ENCODE measurements at places on chromosomes 13 and 19.

DNA sequence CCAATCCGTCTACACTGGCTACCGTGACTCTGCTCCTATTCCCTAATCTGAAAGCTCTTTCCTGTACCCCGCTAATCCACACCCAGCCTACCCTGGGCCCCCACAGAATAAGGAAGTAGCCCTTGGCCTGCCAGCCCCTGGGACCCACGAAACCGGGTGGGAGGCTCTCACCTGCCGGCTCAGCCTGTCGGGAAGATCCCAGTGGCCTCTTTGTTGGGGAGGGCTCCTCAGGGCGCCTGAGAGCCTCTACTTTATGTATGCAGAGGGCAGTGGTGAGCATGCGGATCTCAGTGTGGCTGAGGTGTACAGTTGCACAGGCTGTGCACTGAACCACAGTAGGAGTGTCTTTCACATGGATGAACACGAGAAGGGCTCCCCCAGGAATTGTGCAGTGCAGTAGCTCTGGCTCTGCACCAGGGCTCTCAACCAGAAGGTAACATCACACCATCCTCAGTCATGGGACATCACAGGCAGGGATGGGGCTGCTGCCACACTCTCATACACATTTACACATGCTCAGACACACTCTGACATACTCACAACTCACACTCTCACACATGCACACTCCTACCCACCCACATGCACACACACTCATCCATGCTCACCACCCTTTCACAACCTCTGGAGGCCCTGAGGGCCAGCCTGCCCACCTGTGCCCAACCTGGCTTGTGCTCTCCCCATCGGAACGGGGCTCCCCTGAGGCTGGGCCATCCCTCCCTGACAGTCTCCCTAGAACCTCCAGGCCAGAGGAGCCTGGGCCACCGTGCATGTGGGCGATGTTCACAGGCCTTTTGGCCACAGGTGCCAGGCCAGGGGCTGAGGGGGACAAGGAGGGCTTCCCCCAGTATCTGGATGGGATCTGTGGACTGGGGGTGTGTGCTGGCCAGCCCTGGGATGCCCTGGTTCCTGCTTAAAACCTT lies 135.0 kb downstream of the URI1 start:
- no peak for DNase-seq

GRCh38 chr13:112671359-112671758 lies 18.5 kb upstream of the ATP11A start:
- DNase-seq: no peak

- DNase-seq: no peak
Measured at GRCh38 chr13:25069911-25070310, 26.0 kb upstream of the PABPC3 start.

- no peak for DNase-seq
Measured at GRCh38 chr19:54518844-54519243, 16.2 kb downstream of the LAIR2 start.

DNA sequence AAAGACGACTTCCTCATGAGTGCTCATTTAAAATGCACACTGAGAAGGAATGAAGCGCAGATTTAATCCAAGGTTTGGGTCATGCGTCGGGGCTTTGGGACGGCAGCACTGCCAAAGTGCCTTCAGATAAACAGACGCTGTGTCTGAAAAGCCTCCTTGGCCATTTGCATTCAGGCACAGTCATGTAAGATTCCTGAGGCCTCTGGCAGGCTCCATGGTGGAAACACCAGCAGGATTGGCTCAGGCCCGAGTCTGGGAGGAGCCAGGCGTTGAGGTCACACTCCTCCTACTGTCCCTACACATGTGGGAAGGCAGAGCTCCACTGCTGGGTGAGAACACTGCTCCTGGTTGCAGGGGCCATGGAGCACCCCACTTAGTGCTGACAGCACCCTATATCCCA lies 113.3 kb upstream of the KL start:
- no peak for DNase-seq

DNA sequence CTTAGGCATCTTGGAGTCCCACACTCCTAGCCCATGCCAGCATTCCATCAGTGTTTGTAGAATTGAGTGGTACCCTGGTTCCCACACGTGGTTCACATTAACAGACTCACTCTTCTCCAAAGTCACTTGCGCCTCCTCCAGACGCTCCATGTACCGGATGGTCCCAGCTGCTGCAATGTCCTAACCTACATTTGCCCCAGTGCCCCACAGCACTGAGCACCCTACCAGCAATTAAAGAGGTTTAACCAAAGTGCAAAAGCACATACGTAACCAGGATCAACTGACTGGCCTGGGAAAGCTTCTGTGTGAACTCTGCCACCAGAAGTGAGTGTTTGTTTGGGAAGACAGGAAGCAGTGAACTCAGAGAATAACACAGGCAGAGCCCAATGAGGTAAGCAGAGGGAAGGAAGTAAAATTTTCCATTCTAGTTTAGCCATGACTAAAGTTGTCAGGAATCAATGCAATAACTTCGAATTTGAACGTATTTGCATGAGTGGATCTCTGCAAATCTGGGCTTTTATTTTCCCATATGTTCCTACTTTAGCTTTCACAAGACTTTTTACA lies 7.3 kb upstream of the MEDAG start:
- no peak for DNase-seq
